Adrenal gland (tissue), 19 donors: ENCODE measurements at places on chromosomes 5 and 9.

- DNase-seq = no peak
These were observed 135.5 kb upstream of the KLF9 start for GRCh38 chr9:70549926-70550325.

DNA sequence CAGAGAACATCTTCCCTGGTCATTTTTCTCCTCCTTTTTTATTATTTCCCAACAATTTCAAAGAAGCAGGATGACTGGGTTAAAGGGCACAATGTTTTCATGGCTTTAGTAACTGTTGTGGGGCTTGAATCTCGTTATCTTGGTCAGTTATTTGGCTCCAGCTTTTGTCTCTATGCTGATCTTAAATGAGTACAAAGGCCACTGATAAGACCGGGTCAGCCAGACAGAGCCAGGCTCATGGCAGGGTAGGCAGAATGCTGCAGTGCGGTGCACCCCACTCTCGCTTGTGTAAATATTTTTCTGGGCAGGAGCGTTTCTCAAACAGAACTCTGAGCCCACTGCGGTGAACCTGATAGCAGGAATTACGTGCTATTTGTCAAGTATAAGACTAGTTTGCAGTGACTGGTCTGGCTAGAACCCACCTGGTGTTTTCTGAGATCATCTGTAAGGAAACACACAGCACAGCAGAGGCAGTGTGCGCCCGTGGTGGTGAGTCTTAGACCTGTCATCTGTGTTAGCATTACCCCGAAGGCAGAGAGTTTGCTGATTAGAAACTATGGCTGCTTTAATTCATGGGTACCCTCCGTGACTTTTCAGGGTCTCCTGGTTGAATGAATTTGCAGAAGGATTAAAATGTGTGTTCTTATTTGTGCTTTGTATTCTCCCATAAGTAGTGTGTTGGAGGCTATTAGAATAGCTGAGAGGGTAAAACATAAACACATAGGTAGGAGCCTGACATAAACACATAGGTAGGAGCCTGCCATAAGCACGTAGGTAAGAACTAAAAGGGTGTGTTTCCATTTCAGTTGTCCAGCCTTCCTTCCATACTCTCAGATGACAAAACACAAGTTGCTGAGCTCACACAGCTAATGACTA is 158.6 kb upstream of the DMRT1 start:
- DNase-seq = peak; percentile 29

DNA sequence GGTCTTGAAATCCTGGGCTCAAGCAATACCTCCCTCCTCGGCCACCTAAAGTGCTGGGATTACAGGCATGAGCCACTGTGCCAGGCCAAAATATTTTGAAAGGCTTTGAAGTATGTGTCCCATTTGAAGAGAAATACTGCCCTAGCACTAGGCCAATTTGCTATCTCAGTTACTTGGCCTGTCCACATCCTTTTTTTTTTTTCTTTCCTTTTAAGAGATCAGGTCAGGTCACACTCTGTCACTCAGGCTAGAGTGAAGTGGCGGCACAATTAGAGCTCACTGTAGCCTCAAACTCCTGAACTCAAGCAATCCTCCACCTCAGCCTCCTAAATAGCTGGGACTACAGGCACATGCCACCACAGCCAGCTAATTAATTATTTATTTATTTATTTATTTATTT is 84.2 kb downstream of the NR6A1 start:
- DNase-seq = no peak

- no peak for DNase-seq
These were observed 1.7 kb upstream of the FAM163B start for GRCh38 chr9:133610845-133611244.

DNA sequence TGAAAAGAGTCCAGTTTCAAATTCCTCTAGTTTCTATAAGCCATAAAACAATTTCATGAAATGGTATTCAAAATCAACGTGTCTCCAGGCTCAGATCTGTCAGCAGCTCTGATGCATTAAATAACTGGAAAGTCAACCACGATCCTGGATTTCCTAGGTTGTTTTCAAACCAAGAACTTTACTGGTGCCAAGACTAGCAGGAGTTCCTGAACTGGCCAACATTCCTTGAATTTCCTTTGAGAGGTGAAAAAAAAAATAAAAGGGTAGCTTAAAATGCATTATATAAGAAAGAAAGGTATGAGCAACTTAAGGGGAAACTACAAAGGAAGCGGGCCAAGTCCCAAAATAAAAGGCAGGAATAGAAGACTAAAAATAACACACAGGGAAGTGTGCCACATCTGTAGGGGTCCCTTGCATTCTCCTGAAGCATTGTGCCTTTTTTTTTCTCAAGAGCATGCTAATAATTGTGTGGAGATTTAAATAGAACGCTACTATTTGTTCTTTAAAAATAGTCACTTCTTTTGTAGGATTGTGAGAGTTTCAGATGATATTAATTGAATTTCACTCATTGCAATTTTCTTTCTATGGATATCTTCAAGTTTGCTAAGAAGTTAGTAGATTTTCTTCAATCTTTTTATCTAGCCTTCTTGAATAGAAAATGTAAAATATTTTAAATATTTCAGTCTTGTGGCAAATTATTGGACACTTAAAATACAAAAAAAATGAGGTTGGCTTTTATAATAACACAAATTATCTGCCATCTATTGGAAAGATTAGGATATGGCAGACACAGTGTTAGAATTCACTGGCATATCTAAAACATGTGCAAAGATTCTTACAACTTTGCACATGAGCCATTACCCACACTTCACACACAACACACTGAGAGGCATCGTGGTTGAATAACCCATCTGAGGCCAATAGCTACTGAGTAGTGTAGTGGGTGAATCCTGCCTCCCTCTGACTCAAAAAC is 15.3 kb downstream of the ESM1 start:
- no peak for DNase-seq

DNA sequence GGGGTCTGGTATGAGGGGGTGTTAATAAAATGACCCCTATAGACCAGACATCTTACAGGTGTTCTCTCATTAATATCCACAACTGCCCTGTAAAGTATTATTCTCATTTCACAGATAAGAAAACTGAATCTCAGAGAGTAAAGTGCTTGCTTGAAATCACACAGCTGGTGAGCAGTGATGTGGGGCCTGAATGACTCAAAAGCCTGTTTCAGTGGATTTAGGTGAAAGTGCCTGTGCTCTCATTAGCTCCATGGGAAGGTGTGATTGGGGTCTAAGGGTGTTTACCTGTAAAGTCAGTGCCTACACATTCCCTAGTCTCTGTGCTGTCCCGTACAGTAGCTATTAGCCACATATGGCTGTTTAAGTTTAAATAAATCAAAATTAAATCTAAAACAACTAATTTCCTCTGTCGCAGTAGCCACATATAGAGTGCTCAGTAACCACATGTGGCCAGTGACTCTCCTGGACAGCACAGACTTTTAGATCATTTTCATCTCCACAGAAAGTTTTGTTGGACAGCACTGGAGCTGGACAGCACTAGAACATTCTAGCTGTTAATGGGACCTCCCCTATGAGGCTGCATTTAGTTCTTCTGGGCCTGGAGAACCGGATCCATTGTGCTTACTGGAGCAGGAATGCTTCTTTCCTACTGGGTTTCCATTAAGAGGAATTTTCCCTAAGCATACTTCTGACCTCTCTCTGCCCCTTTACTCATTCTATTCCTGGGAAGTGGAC is 52.5 kb upstream of the SEMA6A start:
- no peak for DNase-seq

DNA sequence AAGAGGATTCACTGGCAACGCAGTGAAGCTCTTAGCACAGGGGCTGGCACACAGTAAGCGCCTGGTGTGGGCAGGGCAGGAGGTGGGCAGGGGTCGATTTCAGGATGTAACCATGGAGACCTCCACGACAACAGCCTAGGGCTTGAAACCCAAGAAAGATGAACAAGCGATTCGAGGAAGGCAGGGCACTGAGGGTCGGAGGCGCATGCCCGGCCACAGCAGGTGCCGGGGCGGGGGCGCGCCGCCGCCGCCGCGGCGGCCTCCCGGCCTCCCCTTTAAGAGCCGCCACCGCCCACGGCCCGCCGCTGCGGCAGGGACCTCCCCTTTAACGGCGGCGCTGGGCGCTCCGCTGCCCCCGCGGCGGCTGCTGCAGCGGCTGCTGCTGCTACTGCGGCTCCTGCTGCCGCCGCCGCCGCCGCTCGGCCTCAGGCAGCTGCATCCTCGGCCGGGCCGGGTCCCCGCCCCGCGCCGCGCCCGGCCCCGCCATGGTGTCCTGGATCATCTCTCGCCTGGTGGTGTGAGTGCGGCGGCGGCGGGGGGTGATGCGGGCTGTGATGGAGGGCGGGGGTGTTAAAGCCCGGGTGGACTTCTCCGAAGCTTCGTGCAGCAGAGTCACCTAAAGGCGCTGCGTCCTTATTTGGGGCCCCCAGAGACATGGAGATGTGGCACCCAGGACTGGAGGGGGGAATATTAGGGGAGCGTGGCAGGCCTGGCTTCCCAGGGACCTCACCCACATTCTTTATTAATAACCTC is at the start of gene REEP2:
TSS of gene REEP2 (plus strand) at position 334 of the 753 bp plus-strand sequence. CDS start at position 486, 152 bp downstream.
- DNase-seq = no peak

DNA sequence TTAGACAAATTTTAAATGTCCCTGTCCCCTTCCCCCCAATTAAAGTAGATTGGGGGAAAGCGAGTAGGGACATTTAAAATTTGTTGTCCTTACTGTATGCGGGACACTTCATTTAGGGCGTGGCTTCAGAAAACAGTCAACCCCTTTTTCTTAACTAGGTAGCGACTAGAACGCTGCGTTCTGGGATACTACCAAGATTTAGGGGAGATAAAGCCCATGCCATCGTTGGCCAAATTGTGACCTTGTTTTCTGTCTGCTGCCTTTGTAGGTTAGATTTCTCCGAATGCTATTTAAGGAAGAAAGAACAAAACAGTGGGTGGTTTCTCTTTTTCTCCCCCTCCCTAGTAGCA is 1.2 kb downstream of the CKS2 start:
- peak; percentile 56 for DNase-seq

DNA sequence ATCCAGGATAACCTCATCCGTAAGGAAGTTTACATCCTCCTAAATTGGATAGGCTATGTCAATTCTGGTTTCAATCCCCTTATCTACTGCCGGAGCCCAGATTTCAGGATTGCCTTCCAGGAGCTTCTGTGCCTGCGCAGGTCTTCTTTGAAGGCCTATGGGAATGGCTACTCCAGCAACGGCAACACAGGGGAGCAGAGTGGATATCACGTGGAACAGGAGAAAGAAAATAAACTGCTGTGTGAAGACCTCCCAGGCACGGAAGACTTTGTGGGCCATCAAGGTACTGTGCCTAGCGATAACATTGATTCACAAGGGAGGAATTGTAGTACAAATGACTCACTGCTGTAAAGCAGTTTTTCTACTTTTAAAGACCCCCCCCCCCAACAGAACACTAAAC is 1.3 kb downstream of the ADRB2 start:
- no peak for DNase-seq

- DNase-seq = peak; percentile 49
These were observed 246.8 kb downstream of the ARHGAP26 start for GRCh38 chr5:143016777-143017516.

DNA sequence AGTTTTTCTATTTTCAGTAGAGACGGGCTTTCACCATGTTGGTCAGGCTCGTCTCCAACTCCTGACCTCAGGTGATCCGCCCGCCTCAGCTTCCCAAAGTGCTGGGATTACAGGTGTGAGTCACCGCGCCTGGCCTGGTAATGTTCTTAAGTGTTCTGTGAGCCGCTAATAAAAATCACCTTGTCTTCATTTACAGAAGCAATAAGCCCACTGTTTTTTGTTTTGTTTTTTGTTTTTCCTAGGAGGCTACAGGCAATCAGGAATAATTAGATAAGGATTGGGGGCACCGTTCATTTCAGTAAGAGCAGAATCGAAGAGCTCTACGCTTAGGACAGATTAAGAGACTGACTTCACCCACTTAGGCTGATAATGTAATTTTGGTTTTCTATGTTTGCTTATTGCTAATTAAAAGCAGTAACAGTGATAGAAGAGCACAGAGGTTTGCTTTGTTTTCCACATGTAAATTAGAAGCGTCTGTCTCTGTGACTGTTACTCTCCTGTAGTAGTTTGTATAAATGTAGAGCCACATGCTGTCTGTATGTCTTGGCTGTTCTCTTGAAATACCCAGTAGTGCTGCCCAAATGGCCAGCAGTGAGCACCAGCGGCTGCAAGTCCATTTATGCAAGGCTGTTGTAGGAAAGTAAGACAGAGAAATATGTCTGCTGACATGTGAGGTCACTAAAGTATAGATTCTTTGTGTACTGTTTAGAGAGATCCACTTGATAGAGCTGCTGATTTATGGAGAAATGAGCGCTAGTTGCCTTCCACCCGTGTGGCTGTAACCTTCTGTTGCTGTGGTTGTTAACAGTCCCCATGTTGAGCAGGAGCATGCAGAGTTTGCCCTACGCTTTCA is 30.5 kb downstream of the TRIO start:
- DNase-seq = no peak

- DNase-seq = no peak
These were observed 63.3 kb downstream of the ABCA1 start for GRCh38 chr9:104864675-104865104.

GRCh38 chr5:1272201-1272600 is 22.7 kb downstream of the TERT start:
- no peak for DNase-seq

GRCh38 chr5:128534726-128535125 is 3.3 kb downstream of the FBN2 start:
- peak; percentile 72 for DNase-seq

DNA sequence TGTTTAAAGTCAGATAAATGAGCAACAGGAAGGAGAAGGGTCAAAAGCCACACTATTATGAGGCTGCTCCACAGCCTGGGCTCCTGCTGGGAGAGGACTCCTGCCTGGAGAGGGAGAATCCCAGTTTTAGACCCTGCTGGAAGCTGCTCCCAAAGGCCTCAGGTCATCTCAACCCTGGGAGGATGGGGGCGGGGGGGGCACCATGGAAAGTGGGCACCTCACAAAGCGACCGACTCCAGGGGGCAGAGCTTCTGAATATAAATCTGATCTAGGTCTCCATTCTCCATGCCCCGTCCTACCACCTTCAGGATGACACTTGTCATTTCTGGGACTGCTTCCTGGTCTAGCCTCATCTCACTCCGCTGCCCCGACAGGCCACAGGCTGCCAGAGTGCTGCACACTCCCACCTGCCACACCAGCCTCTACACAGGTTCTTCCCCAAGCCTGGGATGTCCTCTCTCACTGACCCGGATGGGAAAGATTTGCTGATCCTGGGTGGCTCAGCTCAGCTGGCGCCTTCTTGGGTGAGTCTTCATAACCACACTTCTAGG is 183.4 kb downstream of the GAPVD1 start:
- DNase-seq = no peak

DNA sequence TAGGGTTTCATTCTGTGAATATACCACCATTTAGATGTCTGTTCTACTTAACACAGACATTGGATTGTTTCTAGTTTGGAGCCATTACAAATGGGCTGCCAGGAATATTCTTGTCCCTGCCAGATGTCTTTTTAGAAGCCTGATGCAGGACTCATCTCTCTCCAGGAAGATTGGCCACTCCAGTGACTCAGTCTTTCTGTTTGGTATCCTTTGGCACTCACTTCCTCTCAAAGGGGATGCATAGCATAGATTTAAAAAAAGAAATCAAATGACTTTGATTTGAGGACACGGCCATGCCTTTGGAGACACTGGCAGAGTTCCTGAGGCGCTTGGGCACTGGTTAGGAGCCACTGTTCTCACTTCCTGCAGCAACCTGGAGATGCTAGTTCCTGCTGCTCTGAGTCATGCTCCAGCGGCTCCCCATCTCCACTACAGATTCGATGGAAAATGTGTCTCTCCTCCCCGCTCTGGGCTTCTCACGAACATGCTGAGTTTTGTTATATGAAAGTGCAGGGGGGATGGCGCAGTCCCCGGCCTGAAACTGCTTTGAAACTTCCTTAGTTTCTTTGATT is 3.5 kb upstream of the ZNF366 start:
- peak; percentile 28 for DNase-seq
